ENCODE measurements at places on chromosomes 5 and 9. TPM values are rescaled to one million over a fixed set of nuclear protein-coding genes. Genes with fewer than 3 reads are reported as not detected.
A peak's percentile ranks its signal among the peaks of the same experiment; 100 is the strongest.

The ENTREP1 gene
- not detected for total RNA-seq

The FANCC gene
- total RNA-seq: 6.4 TPM

The TAF11L10 gene
- not detected for total RNA-seq

The BAAT gene
- not detected for total RNA-seq

The CDH10 gene
- 0.18 TPM for total RNA-seq

The FOXI1 gene
- not detected for total RNA-seq

The TXNDC8 gene
- total RNA-seq: not detected

The SLCO6A1 gene
- not detected for total RNA-seq

DNA sequence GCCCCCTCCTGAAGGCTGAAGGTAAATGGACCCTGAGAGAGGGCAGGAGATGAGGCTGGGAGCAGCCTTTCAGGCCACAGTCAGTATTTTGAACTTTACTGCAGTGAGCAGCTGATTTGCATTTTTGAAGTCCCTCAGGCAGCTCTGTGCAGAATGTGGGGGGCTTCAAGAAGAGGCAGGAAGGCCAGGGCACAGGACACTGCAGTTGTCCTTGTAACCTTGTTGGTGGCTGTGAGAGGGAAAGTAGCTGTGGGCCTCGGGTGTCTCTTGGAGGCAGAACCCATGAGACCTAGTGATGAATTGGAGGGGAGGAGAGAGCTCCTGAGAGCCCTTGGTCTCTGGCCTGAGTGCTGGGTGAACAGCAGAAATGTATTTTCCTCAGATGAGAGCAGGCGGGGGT lies 2.6 kb downstream of the CCDC180 start:
- DNase-seq: no peak

GRCh38 chr9:107999890-108000289 lies 510.3 kb upstream of the KLF4 start:
- no peak for DNase-seq

GRCh38 chr9:72586388-72587130 lies 65.2 kb downstream of the TMC1 start:
- DNase-seq: peak; percentile 90

- DNase-seq: peak; percentile 36
Measured at GRCh38 chr5:53480416-53481158, at the start of gene FST. TSS of gene FST (plus strand) at chr5:53480629. CDS start at chr5:53480792, 163 bp downstream.

DNA sequence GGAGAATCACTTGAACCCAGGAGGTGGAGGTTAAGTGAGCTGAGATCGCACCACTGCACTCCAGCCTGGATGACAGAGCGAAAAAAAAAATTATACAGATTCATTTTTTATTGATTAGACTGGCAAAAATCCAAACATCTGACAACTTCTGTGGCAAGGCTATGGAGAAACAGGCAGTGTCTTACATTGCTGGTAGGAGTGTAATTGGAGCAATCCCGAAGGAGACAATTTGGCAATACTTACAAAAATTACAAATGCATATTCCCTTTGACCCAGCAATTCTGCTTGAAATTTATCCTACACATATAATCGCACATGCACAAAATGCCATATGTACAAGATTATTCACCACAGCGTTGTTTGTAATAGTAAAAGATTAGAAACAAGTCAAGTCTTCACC lies 86.8 kb downstream of the MAPKAP1 start:
- DNase-seq: no peak

DNA sequence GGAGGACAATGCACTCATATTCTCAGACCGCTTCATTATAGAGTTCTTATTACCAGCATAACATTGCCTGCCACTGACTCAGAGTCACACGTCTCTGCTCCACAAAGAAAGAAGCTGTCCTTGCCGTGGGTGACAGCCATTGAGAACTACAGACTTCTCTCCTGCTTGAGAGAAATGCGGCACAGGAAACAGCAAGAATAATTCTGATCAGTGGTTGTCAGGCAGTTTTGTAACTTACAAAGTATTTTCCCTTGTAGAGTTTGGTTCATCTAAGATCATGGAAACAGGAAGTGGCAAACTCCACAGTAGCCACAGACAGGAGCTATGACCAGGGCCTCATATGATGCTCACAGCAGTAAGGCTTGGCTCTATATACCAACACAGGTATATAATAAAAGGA lies 47.0 kb downstream of the KCNV2 start:
- DNase-seq: peak; percentile 31

- peak; percentile 93 for DNase-seq
Measured at GRCh38 chr9:69554945-69555344, 117.2 kb downstream of the APBA1 start.

DNA sequence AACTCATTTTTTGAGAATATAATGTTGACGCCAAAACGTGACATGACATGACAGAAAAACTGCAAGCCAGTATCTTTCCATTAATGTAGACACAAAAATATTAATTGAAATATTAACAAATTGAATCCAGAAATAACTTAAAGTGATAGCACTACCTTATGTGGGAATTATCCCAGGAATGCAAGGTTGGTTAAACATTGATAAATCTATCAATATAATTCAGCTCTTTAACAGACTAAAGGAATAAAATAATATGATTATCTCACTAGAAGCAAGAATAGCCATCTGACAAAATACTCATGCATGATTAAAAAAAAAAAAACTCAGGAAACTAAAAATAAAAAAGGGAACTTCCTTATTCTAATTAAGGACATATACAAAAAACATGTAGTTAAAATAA lies 6.8 kb downstream of the ZNF510 start:
- no peak for DNase-seq

- no peak for DNase-seq
Measured at GRCh38 chr5:91706785-91707520, 323.8 kb upstream of the ARRDC3 start.

DNA sequence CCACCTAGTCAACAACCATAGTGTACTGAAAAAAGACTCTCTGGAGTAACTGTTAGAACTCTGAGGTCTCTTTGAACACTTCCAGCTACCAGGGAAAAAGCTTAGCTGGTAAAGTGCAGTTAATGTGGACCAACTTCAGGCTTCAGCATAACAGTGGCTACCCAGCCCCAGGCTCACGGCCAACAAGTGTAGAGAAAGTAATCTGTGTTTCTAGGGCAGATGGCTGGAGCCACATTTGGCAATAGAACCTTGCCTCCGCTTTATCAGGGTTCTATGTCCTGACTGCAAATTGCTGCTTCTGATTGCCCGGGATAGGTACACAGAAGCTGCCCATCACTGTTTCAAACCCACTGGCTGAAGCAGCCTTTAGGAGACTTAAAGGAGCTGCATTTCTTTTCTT lies 76.0 kb upstream of the SIMC1 start:
- no peak for DNase-seq

DNA sequence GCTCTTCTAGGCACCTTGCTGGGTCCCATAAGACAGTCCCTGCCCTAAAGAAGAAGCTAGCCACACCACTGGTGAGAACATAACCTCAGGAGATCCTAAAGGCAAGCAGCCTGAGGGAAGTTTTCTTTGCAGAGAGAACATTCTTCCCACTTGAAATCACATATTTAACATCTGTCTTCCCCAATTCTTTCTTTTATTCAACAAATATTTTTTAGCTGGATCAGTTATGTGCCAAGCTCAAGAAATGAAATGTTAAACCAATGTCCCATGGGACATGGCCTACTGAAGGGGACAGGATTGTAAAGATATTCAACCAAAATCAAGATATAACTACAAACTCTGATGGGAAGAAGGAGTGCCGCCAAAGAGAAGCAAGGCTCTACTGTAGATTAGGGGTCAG lies 36.5 kb downstream of the FOXI1 start:
- DNase-seq: no peak

DNA sequence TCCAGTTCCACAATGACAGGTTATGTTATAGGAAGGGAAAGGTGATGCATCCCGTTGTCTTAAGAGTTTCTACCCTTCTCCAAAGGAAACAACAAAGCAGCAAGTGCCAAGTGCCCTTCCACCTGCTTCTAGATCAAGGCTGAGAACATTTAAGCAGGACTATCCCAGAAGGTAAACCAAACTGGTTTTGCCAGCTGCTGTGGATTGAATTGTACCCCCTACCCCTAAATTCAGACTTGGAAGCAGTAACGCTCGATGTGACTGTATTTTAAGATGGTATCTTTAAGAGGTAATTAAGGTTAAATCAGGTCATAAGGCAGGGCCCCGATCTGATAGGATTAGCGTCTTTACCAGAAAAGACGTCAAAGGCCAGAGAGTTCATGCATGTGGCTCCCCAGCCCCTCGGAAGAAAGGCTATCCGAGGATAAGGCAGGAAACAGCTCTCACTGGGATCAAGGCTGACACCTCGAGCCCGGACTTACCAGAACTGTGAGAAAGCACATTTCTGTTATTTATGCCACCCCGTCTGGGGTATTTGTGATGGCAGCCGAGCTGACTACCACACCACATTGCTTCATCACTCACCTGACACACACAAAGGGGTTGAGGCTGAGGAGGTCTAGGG lies 179.1 kb upstream of the RAI14 start:
- DNase-seq: no peak

GRCh38 chr5:177372034-177372896 lies 12.0 kb upstream of the SLC34A1 start:
- DNase-seq: no peak

- no peak for DNase-seq
Measured at GRCh38 chr9:34687276-34688030, 3.6 kb downstream of the CCL19 start.

GRCh38 chr9:111744363-111744762 lies 50.4 kb downstream of the SHOC1 start:
- DNase-seq: no peak

GRCh38 chr5:151097820-151098767 lies 17.3 kb upstream of the TNIP1 start:
- no peak for DNase-seq
